ENCODE measurements at places on chromosomes 5 and 9.

- no peak for DNase-seq
Measured at GRCh38 chr5:91079037-91079436, 304.1 kb downstream of the ARRDC3 start.

- no peak for DNase-seq
Measured at GRCh38 chr5:114411380-114411931, 49.6 kb downstream of the KCNN2 start.

DNA sequence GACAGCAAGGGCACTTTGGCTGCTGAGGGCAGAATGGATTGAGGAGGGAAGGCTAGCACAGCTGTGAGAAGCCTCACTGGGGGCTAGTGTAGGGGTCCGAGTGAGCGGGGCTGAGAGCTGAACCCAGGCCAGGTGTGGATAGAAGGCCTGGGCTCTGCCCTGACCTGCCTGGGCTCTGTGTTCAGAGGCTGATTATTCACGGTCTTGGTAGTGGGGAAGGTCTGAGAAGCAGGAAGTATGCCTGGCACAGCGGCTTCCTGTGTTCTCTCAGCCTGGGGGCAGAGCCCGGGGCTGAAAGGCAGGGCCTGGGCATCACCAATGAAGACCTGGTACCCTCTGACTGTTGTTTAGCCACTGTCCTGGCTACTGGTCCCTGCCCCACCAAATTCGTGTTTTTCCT lies 136.4 kb upstream of the TBC1D2 start:
- DNase-seq, result no peak

GRCh38 chr9:100595391-100596199 lies 17.7 kb downstream of the CAVIN4 start:
- no peak for DNase-seq

DNA sequence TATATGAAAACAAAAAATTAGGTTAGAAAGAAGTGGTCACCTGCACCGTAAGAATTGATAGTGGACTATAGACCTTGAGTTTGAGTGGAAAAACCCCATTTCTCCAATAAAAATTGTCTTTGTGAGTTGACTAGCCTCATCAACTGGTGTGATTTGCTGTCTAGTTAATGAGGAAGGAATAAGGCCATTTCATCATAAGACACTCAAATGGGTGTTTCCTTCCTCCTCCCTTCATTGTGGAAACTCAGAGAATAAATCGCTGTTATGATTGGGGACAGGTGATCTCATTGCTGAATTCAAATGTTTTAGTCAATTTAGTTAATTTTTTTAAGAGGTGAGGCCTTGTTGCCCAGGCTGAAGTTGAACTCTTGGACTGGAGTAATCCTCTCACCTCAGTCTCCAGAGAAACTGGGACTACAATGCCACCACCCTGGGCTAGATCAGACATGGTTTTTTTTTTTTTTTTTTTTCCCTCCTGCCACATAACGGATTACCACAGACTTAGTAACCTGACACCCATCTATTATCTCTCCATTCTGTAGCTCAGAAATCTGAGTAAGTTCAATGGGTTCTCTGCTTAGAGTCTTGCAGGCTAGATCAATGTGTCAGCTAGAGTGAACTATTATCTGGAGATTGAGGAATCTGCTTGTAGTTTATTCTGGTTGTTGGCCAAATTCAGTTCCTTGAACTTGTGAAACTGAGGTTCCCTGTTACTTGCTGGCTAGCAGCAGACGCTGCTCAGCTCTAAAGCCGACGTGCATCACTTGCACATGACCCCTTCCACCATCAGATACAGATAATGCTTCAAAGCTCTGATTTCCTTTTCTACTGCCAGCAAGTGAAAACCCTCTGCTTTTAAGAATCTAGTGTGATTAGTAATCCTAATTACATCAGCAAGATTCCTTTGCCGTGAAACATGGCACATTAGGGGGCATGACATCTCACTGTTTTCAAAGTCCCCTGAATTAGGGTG lies 663.8 kb upstream of the CDH9 start:
- DNase-seq, result no peak

Measured in activated CD4-positive, CD25-positive, alpha-beta regulatory T cell (primary cell).